ENCODE measurements at places on chromosomes 16 and 17.

DNA sequence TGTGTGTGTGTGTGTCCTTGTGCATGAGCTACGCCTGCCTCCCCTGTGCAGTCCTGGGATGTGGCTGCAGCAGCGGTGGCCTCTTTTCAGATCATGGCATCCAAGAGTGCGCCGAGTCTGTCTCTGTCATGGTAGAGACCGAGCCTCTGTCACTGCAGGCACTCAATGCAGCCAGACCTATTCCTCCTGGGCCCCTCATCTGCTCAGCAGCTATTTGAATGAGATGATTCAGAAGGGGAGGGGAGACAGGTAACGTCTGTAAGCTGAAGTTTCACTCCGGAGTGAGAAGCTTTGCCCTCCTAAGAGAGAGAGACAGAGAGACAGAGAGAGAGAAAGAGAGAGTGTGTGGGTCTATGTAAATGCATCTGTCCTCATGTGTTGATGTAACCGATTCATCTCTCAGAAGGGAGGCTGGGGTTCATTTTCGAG lies 22.5 kb downstream of the STAT5A start:
- no peak for DNase-seq

DNA sequence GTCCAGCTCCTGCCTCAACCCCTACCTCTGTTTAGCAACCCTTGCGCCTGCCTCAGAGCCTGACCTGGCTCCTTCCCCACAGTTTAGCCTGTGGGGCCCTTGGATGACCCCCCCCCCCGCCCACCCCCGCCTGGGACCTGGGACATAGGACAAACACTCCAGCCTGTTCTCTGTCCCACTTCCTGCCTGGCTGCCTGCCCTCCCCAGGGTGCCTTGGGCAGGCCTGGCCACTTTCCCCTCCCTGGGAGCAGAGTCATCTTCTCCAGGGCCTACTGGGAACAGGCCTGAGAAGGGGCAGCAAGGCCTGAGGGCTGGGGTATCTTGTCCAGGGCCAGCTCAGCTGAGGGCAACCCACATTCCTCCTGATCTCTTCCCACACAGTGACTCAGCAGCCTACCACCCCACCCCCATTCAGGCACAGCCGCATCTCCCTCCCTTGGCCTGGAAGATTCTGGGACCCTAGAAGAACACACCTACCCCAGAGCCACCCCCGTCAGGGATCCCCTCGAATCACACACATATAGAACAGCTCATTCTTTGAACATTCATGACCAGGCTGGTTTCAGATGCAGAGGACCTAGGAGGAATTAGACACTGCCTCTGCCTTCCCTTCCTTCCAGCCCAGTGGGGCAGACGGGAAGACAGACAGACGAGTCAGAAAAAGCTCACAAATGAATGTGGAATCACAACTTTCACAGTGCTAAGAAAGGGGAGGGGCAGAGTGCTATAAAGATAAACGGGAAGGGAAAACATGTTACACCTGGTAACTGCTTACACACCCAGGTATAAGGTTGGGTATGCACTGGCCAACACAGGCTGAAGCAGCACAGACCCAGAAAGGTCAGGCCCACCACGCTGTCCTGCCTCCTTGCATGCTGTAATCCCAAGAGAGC lies 6.0 kb downstream of the FHOD1 start:
- DNase-seq = no peak

- DNase-seq = no peak
Measured at GRCh38 chr17:39861235-39861634, 2.9 kb downstream of the IKZF3 start.

GRCh38 chr16:75011634-75012307 lies 12.9 kb downstream of the ZNRF1 start:
- peak; percentile 54 for DNase-seq

DNA sequence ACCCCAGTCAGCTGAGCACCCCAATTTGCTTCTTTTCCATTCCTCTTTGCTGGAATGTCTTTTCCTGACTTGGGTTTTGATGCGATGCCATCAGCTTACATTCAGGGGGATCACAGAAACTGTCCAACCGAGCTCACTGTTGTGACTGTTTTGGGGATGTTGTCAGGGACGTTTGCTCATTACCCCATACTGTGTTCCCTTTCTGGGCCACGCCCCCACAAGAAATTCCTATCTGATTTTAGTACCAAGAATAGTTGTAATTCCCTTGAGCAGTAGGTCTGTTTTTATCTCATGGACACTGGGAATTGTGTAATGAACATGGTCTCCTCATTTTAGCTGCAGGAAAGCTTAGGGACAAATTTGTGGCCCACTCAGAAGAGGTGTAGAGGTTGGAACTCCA lies 2.6 kb upstream of the NTN1 start:
- no peak for DNase-seq

GRCh38 chr16:88060524-88061219 lies 109.4 kb downstream of the BANP start:
- no peak for DNase-seq

GRCh38 chr16:88570691-88571092 lies 489 bp downstream of the ZC3H18 start:
- DNase-seq = peak; percentile 26

GRCh38 chr17:33109336-33110072 lies 117.9 kb downstream of the SPACA3 start:
- DNase-seq = no peak

DNA sequence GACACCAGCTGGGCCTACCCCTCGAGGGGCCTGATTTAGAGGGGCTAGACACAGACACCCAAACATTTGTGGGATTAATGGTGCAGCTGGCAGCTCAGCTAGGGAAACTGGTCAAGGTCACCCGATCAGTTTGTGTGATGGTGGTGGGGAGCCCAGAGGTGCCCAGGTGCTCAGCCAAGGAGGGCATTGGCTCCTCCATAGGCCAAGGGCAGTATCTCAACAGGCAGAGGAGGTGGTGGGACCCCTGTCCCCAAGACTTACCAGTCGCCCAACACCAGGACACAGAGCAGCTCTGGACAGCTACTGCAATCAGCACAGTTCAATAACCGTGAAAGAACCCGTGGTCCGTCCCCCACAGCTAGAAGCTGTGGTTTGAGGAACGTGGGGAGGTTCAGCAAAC lies 120.9 kb downstream of the C16orf78 start:
- no peak for DNase-seq

- DNase-seq = no peak
Measured at GRCh38 chr16:76955629-76956028, 235.4 kb upstream of the MON1B start.

- DNase-seq = no peak
Measured at GRCh38 chr16:68643227-68643626, 1.9 kb upstream of the CDH3 start.

GRCh38 chr16:12760819-12761611 lies 42.7 kb downstream of the CPPED1 start:
- no peak for DNase-seq

GRCh38 chr17:49523706-49524472 lies 28.8 kb downstream of the NGFR start:
- no peak for DNase-seq

DNA sequence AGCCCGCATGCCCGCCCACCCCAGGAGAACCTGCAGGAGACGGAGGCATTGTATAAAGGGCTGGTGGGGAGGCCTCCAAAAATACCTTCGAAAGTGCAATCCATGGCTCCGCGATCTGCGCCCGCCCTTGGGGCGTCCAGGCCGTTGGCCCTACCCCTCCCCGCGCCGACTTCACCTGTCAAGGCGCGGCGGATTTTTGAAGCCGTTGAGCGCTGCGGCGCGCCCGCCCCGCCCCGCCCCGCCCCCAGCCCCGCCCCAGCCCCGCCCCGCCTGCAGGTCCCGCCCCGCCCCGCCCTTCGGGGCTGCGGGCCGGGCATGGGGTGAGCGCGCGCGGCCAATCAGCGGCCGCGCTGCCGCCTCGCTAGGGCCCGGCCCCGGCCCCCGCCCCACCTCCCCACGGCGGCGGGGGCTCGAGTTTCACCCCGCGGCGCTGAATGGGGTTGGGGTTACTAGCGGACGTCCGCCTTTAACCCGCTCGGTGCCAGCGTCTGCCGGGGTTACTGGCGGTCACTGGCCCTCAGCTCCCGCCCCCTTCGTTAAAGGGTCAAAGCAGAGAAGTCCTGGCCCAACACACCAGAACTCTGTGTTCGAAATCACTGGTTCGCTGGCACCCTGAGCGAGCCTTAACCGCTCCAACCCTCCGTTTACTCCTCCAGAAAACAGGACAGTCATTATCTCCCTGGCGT lies 13.2 kb downstream of the SREBF1 start:
- peak; percentile 57 for DNase-seq

DNA sequence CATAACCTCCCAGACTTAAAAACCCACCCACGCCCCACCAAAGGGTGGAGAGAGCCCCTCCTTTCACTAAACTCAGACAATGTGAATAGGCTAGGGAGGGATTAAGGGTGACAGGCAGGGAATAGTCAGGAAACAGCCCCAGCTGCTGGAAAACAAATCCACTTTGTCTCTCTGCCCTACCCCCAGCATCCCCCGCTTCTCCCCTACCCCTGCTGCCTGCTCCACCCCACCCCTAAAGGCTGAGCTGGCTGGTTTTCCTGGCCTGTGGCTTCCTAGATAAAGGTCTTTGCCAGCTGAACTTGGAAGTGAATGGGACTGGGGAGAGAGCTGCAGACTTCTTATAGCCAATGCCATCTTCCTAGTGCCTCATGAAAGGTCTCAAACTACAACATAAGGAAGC lies 15.0 kb downstream of the CAVIN1 start:
- DNase-seq = no peak

GRCh38 chr16:72092832-72093447 lies 480 bp downstream of the TXNL4B start:
- DNase-seq = no peak

DNA sequence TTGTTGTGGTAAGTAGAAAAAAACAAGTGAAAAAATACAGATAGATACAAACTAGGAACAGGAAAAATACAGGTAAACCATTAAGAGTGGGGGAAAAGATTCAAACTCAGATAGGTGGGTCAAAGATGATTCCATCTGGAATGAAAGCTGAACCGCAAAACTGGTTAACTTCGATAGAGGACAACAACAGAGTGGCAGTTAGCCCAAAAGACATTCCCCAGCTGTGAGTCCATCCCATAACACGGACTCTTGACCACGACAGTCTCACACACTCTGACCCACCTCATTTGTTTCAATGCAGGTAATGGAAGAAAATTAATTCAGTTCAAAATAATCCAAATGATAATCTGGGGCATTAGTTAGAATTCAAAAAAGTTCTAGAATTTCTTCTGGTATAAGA lies 13.5 kb downstream of the ELAC2 start:
- DNase-seq = no peak

Measured in activated T-cell treated with anti-CD3 and anti-CD28 coated beads for 24 hours (primary cell).